ENCODE measurements at places on chromosomes 7 and 10.

- DNase-seq, result no peak
Measured at GRCh38 chr7:15581352-15581951, 19.6 kb upstream of the AGMO start.

- DNase-seq, result no peak
Measured at GRCh38 chr7:87147500-87147899, 4.8 kb upstream of the DMTF1 start.

DNA sequence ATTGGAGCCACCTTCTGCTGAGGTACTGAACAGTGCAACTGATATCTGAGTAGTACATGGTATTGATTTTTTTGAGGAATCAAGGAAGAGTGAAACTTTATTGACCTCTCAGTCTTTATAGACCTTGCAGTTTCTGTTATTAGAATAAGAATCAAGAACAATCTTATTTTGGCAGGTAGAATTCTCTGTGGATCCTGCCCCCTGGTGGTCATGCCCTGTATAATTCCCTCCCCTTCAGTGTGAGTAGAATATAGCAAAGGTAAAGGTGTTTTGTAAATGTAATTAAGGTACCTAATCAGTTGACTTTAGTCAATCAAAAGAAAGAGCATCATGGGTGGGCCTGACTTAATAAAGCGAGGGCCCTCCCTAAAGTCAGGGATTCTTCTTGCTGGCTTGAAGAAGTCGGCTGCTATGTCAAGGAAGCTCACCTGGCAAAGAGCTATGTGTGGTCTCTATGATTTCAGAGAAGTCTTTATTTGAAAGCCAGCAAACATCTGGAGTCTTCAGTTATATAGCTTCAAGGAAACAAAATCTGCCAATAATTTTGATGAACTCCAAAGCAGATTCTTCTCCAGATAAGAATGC is 142.8 kb downstream of the LSM5 start:
- DNase-seq, result no peak

DNA sequence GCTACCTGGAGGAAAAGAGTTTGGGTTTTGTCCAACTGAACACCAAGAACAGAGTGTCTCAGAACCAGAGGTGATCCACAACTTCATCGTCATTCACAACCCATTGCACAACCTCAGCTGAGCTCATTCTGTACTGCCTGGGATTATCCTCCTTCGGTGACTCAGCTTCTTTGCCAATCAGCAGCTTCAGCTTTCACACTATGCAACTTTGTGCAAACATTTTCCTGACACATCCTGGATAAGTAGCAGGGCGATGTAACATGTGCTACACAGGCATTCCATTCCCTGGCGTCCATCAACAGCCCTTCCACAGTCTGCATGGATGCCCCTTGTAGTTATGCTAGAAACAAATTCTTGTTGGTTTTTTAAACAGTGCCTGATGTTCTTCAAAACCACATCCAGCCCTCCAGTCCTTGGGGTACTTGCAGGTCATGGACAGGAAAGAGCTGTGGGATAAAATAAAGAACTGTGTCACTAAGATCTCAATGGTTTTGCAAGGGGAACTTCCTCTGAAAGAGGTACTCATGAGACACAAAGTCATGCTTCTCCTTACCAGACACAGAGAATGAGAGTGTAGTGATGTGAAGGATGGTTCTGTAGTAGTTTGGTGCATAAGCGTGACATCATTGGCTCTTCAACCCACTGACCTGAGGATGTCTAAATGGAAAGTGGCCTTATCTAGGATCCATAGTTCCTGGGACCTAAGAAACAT is 478.5 kb downstream of the KIF20B start:
- DNase-seq, result peak; percentile 43

GRCh38 chr7:17159500-17160037 is 138.9 kb upstream of the AHR start:
- DNase-seq, result no peak

DNA sequence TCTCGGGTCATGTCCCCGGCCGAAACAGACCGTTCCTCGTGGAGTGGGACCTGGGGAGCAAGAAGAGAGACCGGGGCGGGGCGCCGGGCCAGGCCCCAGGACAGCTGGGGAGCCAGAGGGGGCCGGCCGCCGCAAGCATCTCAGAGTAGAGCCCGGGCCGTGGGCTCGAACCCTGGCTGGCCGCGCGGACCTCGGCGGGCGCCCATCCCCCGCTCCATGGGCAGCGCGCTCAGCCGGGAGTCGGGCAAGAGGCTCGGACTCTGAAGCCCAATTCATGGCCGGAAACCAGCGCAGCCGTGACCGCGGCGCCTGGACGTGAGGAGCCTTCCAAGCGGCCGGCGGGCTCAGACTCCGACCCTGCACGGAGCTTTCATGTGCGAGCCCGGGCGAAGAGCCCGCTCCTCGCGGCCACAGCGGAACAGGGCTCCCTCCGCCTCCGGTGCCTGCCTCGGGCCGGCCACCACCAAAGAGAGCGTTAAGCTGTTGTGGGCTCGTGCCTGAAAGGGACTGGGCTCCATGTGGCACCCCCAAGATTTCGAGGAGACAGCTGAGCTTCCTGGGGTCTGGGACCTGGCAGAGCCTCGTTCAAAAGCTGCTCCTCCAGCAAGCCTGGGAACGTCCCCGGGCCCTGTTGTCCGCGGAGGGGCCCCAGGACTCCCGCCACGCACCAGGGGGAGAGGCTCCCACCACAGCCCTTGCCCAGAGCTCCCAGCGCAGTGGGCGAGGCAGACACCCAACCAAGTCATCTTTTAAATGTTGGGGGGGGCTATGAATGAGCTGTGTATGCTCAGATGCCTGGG is 757 bp upstream of the GRID1 start:
- DNase-seq, result no peak

DNA sequence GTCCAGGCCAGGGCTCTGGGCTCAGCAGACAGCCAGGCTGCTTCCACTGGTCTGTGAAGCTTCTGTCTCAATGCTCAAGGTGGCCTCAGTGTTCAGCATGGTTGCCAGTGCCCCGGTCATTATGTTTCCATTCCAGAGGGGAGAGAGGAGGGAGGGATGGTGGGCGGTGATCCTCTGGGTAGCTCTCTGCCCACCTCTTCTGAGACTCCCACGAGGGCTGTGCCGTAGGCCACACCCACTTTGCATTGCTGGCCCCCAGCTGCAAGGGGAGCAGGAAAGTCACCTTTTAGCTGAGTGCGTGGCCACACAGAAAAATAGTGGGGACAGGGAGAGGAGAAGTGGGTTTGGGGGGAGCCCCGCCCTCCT is 42.5 kb downstream of the FOXK1 start:
- no peak for DNase-seq

- DNase-seq, result no peak
Measured at GRCh38 chr10:23075672-23076071, 19.7 kb upstream of the MSRB2 start.

DNA sequence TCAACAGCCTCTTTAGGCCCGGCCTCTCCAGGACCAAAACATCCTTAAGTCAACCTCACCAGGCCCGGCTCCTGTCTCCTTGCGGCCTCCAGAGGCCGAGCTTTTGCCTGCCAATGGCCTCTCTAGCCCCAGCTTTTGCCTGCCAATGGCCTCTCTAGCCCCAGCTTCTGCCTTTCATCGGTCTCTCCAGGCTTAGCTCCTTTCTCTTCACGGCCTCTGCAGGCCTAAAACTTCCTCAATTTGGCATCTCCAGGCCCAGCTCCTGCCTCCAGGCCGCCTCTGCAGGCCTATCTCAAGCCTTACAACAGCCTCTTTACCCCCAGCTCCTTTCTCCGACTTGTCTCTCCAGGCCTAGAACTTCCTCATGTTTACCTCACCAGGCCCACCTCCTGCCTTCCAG is 15.7 kb upstream of the TMEM248 start:
- peak; percentile 17 for DNase-seq

GRCh38 chr7:41478187-41478586 is 224.7 kb downstream of the INHBA start:
- no peak for DNase-seq

GRCh38 chr7:48087349-48087748 is 1.7 kb upstream of the UPP1 start:
- no peak for DNase-seq

- no peak for DNase-seq
Measured at GRCh38 chr7:65230231-65230630, 143.4 kb upstream of the ZNF92 start.

- DNase-seq, result no peak
Measured at GRCh38 chr7:70614237-70615045, 517.5 kb upstream of the GALNT17 start.

DNA sequence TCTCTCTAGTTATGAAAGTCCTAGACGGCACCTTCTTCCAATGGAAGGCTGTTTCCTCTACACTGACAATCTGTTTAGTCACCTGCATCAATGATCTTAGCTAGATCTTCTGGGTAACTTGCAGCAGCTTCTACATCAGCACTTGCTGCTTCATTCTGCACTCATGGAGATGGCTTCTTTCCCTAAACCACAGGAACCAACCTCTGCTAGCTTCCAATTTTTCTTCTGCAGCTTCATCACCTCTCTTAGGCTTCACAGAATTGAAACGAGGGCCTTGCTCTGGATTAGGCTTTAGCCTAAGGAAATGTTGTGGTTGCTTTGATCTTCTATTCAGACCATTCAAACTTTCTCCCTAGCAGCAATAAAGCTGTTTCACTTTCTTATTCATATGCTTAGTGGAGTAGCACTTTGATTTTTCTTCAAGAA is 24.6 kb downstream of the NAMPT start:
- no peak for DNase-seq

GRCh38 chr7:138303230-138304070 is 156.6 kb upstream of the TRIM24 start:
- DNase-seq, result peak; percentile 3

DNA sequence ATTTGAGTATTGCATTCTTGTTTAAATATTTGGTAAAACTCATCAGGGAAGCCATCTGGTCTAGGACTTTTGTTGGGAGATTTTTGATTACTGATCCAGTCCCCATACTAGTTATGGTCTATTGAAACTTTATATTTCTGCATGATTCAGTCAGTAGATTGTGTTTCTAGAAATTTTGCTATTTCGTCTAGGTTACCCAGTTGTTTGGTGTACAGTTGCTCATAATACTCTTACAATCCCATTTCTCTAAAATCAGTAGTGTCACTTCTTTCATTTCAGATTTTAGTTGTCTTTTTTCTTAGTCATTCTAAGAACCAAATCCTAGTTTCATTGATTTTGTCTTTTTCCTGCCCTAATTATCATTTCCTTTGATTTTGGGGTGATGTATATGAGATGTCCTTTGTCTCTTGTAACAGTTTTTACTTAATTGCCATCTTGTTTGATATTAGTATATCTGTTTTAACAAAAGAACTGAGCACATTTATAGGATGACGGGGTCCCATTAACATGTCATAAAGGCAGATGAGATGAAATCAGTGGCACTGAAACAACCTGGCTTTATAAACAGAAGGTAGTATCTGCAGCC is 7.9 kb downstream of the MALSU1 start:
- DNase-seq, result no peak

DNA sequence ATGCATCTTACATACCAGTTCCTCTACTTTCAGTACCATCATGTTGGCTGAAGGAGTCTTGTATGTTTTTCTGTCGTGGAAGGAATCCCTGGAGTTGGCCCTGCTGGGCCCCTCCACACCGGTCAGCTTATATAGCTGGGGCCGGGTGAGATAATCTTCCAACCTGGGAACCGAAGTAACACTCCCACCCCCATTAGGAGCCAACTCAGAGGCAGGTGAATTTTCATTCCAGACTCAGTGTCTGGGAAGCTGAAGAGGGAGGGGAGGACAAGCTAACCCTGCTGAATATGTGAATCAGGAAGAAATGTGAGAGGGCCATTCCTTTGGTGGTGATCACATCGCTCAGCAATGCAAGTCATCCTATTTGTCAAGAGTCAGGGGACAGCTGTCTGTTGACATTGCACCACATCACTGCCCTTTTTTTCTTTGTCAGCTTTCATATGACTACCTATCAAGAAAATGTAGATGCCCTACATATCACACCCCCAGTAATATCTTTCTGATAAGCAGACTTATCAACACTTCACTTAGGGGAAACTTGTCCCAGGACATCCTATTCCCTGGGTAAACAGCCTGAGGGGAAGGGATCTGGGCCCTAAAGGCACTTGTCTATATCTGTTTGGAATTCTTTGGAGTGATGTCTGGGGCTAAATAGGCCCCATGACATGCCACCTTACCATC is at the start of gene ANKRD1:
Gene ANKRD1, minus strand, starts transcription at position 102 of the 681 bp plus-strand sequence. Its CDS starts 60 bp downstream, at position 42.
- no peak for DNase-seq

DNA sequence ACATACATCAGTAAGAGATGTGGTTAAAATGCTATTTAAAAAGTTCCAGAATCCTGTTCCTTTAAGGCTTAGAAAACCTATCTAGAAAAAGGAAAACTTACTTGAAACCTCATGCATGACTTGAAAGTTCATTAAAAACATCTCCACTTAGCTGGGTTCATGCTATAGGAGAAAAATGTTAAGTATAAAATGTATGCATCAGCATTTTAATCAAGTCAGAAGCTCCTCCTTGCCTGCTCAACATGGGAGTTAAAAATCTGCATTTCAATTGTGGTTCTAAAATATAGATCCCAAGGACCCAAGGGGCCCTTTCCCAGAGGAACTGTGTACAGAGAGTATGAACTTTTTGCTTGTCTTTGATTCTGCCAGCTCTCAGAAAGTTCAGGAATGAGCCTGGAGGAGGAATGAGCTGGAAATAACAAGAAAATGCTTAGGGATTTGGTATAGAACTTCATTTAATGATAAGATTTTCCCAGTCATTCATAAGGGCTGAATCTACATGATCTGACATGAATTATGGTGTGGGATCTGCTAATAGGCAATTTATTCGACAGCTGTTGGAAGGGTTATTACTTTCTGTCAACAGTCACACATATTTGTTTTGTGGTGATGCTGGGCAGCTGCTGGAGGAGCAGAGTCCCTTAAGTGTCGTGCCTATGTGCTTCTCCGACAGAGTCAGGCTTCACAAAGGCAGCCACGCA is 85.6 kb upstream of the MTPN start:
- DNase-seq, result no peak

DNA sequence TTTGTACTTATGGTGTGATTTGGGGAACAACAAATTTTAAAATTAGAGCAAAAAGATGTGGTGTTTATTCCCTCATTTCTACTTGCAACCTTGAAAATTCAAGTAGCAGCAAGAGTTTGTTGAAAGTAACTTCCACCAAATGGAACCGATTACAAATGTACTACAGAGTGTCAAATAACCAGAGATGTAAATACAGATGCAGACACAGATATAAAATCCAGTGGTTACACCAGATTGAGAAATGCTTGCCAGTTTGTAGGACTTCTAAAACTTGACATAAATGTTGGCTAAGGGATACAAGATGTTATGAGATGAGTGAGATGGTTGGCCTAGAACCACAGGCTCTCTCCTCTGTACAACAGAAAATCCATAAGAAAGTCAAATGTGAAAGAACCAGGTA is 162.1 kb downstream of the DIP2C start:
- DNase-seq, result no peak

GRCh38 chr7:130939321-130940095 is 205.5 kb upstream of the KLF14 start:
- DNase-seq, result no peak

GRCh38 chr10:1928606-1929005 is 191.3 kb upstream of the ADARB2 start:
- no peak for DNase-seq

DNA sequence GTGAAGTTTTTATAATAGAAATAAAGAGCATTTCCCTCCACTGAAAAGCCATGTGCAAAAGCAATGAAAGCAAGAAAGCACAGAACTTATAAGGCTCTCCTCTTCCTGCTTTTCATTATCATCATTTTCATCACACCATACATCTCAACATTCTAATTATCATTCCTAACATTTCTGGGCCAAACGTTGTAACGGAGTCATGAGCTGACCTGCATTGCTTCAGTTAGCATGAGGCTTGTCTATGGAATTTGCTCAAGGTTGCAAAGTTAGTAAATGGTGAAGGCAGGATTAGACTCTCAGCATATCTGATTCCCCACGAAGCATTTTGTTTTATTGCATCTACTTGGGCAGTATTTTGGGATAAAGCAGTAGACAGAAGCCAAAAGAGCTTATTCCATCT is 11.4 kb downstream of the SCIN start:
- DNase-seq, result no peak

GRCh38 chr7:93284908-93285307 is 52.7 kb downstream of the VPS50 start:
- no peak for DNase-seq
